Activated CD8-positive, alpha-beta memory T cell treated with anti-CD3 and anti-CD28 coated beads, Interleukin-2, amount 10 ng/mL, durations not matched to agents 7 days and 5 days (primary cell): ENCODE measurements at places on chromosomes 13 and 19.

DNA sequence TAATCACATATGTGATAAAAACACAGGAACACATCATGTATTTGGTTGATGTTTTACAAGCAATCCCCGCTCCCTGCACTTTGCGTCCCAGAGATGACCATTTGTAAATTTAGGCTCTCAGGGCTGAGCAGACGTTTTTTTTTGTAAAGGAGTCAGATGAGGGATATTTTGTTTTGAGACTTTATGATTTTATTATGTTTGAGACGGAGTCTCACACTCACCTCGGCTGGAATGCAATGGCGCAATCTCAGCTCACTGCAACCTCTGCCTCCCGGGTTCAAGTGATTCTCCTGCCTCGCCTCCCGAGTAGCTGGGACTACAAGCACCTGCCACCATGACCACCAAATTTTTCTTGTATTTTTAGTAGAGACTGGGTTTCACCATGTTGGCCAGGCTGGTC is 1.4 kb downstream of the TLE6 start:
- no peak for DNase-seq

DNA sequence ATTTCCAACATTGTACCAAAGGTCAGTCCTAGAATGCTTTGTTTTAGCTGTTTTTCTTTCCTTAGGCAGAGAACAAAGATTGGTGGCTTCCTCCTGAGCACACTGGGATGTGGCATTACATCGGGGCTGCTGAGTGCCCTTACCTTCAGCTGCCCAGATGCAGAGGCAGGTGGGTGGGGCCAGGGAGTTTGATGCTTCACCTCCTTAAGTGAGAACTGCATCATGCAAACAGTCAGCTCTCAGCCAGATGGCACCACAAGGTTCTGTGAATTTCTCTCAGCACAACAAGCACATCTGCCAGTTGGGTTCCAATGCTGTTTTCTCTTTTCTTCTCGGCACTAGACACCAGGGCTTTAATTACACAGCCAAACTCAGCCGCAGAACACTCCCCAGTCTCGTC is 87.4 kb upstream of the UBL3 start:
- DNase-seq = peak; percentile 73

DNA sequence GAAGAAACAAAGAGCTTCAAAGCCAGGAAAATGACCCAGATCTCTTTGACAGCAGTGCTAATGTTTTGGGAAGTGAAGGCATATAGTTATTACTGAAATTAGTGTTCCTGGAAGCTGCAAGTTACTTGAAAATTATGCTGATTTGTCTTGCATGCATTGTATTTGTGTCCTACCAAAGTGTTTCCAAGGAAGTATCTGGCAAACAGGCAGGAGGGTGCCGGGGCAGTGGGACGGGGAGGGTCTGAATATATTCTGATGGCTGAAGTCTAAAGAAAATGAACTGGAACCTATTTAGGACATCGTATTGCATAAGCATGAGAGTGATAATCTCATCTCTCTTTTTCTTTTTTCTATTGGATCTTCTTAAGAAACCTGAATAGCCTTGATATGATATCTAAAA is 9.0 kb downstream of the RNASEH2B start:
- DNase-seq = no peak

DNA sequence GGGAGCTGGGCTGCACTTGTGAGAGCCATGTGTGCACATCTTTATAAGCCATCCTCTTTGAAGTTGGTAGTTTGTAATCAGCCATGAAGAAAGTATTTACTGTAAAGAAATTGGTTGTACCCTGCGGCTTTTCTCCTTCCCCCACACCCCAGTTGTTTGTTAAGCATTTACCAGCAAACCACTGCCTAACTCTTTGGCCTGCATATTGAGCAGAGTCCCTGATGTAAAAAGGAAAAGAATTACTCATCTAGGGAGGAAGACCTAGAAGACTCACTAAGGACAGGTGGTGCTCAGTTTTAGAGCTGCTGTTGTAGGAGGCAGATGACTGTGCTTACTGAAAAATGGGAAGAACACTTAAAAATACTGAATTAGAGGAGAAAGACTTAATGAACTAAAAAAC is 245.3 kb downstream of the PCCA start:
- DNase-seq = no peak

GRCh38 chr13:32045982-32046785 is 14.6 kb downstream of the FRY start:
- no peak for DNase-seq

DNA sequence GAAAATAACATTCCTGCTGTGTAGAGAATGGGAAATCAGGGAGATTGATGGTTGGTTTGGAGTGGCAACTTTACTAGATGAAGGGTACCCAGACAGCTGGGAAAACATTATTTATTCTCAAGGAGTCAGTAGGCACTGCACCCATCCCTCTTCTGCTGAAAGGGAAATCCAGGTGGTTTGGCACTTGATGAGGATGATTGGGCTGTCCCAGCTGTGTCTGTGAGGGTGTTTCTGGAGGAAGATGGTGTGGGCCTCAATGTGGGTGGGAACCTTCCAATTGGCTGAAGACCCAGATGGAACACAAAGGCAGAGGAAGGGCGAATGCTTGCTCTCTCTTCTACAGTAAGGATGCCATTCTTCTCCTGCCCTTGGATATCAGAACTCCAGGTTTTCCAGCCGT is 10.4 kb upstream of the SACS start:
- no peak for DNase-seq

- no peak for DNase-seq
Observed at GRCh38 chr13:40558656-40559055, 107.8 kb downstream of the FOXO1 start.

GRCh38 chr13:41916173-41916954 is 44.5 kb downstream of the VWA8 start:
- DNase-seq = no peak

GRCh38 chr13:50162001-50162400 is 146.8 kb downstream of the KCNRG start:
- no peak for DNase-seq

GRCh38 chr19:17889609-17890214 is 18.0 kb downstream of the SLC5A5 start:
- no peak for DNase-seq

GRCh38 chr19:11387162-11388034 is 3.3 kb upstream of the EPOR start:
- DNase-seq = no peak
